A549 treated with Hydrocortisone at 1 μM for 4 hours (cell line): ENCODE measurements at places on chromosomes 1 and 21. TPM values are rescaled to one million over a fixed set of nuclear protein-coding genes. Genes with fewer than 3 reads are reported as not detected.

Gene GJB5
- 0.08 to 0.26 TPM (median 0.13 TPM) in 4 of 5 replicates, not detected in the other for total RNA-seq

Gene ADGRL2
- total RNA-seq: 7.5 to 11.0 TPM (median 8.2 TPM) in 5 replicates

Gene HSF2BP
- 1.8 to 2.2 TPM (median 2.1 TPM) in 5 replicates for total RNA-seq

Gene GREM2
- 0.07 to 0.16 TPM (median 0.10 TPM) in 5 replicates for total RNA-seq

Gene CLCN6
- 5.3 to 6.3 TPM (median 5.6 TPM) in 5 replicates for total RNA-seq

Gene SYTL1
- 0.26 to 0.56 TPM (median 0.51 TPM) in 5 replicates for total RNA-seq

Gene BSND
- 0.01 TPM in 1 of 5 replicates, not detected in the others for total RNA-seq

Gene WLS
- 16.0 to 22.5 TPM (median 16.8 TPM) in 5 replicates for total RNA-seq

Gene HMGN2
- total RNA-seq: 322 to 370 TPM (median 346 TPM) in 5 replicates

Gene ZNF436
- 4.9 to 6.6 TPM (median 5.4 TPM) in 5 replicates for total RNA-seq

Gene MAN1C1
- total RNA-seq: 0.35 to 0.77 TPM (median 0.44 TPM) in 5 replicates

Gene TMEM54
- total RNA-seq: 26.2 to 45.3 TPM (median 41.0 TPM) in 5 replicates

Gene LIN28A
- not detected in 5 replicates for total RNA-seq

Gene PPIAL4G
- total RNA-seq: not detected in 5 replicates

Gene S100A12
- total RNA-seq: not detected in 5 replicates

Gene ATAD3C
- total RNA-seq: not detected in 5 replicates

Gene BMP8A
- 0.15 to 0.25 TPM (median 0.18 TPM) in 4 of 5 replicates, not detected in the other for total RNA-seq

Gene LAMC2
- 17.5 to 25.9 TPM (median 19.8 TPM) in 5 replicates for total RNA-seq

Gene SMIM1
- total RNA-seq: 0.41 to 1.5 TPM (median 0.71 TPM) in 5 replicates

Gene S100A7A
- total RNA-seq: not detected in 5 replicates

Gene B3GALT5
- 0.13 to 0.20 TPM (median 0.13 TPM) in 5 replicates for total RNA-seq

Gene EPHA8
- total RNA-seq: 0.02 to 0.03 TPM (median 0.03 TPM) in 4 of 5 replicates, not detected in the other

Gene ATAD3A
- total RNA-seq: 31.1 to 37.8 TPM (median 35.1 TPM) in 5 replicates

Gene TP73
- 0.61 to 0.81 TPM (median 0.64 TPM) in 5 replicates for total RNA-seq

Gene MROH7
- not detected in 5 replicates for total RNA-seq

Gene RBP7
- 5.2 to 6.9 TPM (median 5.6 TPM) in 5 replicates for total RNA-seq

Gene PADI2
- 0.89 to 1.2 TPM (median 1.00 TPM) in 5 replicates for total RNA-seq

Gene ADGRL4
- not detected in 5 replicates for total RNA-seq

Gene ZNF687
- 13.0 to 15.0 TPM (median 14.0 TPM) in 5 replicates for total RNA-seq

Gene KCNAB2
- total RNA-seq: 6.6 to 9.1 TPM (median 7.2 TPM) in 5 replicates

Gene FABP3
- not detected in 5 replicates for total RNA-seq

Gene KRTAP10-2
- total RNA-seq: not detected in 5 replicates
